ENCODE measurements at places on chromosomes 4 and X.

DNA sequence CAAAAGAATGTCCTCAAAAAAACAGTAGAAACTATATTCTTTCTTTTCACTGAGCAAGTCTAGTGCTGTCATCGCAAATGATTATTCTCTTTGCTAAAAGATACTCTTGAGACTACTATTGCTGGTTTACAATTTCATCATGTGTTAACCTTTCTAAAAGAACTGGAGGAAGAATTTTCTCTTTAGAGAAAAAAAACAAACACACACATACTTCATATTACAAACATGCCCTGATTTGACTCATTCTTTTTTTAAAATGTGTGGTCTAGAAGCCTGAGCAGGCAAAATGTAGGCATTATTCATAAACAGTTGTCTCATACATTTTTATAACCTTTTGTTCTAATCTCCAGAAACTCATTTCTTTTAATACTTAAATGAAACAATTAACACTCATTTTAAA is 60.6 kb upstream of the FAT4 start:
- peak; percentile 45 for DNase-seq

DNA sequence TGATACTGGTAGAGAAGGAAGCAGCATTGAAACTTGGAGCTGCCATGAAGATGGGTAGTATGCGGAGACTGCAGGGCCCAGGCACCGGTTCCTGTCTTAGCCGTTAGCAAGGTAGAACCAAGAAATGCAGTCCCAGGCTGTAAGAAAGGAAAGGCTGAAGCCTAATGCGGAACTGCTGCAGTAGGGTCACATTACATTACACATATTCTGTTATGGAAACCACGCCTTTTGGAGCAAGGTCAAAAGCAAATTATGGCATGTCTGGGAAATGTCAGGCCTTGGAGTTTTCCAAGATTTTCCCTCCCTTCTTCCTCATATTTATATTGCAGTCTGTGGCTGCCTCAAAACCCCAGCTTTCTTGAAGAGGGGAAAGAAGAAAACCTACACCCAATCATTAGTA is 204.8 kb upstream of the RASGEF1B start:
- no peak for DNase-seq

DNA sequence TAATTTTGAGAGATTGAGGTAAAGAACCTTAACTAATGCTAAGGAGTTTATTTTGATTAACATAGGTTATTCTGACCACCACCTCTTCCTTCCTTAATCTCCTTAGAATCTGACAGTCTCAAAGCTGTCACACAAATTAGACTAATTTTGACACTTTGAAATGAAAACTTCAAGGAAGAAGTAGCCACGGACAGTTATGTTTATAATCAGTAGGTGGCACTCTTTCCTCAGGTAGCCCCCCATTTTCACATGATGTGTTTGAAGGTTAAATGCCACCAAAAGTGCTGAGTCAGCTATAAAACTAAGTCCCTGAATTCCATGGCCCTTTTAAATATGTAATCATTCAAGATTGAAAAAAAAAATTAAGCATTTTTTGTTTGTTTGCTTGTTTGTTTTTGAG is 22.4 kb downstream of the TMEM33 start:
- no peak for DNase-seq

DNA sequence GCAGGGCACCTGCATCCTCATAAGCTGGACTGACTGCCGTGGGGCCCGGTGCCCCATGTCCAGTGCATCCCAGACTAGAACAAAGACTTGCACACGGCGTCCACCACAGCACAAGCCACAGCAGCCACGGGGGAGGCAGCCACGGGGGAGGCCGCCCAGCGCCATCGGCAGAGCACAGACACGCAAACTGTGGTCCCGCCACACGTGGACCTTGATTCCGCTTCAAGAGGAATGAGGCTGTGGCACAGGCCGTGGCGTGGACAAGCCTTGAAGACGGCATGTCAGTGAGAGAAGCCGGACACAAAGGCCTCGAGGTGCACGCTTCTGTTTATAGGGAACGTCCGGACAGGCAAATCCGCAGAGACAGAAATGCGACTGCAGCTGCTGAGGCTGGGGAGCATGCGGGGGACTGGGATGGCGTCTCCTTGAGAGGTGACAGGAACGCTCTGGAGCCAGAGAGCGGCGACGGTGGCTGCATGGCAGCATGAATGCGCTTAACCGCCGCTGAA is 10.1 kb upstream of the CPLX1 start:
- no peak for DNase-seq

DNA sequence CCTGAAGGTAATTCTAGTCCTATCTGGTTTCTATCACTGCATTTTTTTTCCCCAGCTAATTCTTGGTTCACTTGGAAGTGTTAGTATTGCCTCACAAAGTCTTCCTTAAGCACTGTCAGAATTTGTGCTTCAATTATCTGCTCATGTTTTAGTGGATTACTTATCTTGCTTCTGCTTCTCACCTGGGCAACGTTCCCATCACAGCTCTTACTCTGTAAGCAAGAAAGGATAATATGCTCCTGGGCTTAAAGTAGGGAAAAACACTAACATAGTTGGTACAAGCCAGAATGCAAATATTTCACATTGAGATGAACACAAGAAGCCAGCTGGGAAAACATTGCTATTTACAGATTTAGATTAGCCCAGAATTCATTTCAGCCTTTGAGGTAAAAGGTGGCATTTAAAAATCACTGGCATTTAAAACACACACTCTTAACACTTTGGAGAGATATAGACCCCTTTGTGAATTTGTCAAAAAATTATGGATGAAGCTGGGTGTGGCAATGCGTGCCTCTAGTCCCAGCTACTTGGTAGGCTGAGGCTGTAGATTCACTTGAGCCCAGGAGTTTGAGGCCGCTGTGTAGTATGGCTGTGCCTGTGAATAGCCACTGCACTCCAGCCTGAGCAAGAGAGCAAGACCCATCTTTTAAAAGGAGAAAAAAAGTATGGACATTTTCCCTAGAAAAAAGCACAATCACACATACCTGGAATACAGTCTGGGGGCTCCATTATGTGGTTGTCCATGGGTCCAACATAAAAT is 6.6 kb upstream of the PTPN13 start:
- DNase-seq: no peak

DNA sequence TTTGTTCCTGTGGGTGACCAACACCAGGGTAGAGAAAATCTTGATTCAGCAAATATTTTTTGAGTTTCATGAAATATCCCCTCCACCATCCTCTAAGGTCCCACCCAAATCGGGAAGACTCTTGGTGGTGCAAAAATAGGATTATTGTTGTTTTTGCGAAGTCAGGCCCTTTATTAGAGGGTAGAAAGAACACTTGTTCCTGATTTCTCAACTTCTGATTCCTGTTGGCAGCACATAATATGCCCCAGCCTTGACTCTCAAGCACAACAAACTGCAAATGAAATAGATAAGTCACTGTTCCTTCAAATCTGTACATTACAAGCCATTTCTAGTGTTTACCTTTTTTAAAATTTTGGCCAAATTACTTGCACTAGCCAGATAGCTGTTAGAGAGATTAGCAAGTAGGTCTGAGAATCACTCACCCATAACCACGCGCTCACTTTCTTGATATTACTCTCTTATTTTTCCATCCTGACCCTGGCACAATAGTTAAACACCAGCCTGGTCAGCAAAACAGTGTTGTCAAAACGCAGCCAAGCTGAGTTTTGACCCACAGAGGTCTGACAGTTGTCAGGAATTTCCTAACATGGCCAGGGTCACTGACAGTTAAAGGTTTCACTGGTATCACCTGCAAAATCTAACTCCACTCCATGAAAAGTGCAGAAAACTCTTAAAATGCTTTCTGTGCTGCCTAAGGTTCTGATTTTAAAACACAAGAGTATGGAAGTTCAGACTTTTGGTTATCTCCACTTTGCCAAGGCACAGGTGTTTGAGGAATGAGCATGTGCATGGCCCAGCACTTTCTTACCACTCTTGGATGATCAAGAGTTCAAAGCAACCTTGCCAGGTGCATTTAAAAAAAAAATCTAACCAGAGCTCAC is 69.8 kb downstream of the RBM47 start:
- DNase-seq: no peak

DNA sequence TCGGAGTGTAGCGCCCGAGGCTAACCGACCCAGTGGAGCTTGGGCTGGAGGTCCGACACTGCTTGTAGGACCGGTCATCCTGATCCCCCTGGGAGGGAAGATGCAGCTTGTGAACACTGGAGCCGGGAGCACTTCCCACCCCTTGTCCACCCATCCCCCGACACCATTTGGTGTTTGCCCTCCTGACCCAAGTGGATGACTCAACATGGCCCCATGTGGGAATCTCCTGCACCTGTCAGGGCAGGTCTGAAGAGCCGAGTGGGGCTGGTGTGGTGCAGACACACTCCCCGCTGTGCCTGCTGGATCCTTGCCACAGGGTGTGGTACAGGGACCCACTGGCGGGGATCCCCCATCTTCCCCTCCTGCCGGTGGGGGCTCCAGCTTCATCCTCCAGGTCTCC is 90.0 kb upstream of the AFAP1 start:
- no peak for DNase-seq

- no peak for DNase-seq
These were observed 27.8 kb downstream of the FRYL start for GRCh38 chr4:48752246-48752645.

- no peak for DNase-seq
These were observed 58.6 kb upstream of the ALB start for GRCh38 chr4:73345399-73345975.

DNA sequence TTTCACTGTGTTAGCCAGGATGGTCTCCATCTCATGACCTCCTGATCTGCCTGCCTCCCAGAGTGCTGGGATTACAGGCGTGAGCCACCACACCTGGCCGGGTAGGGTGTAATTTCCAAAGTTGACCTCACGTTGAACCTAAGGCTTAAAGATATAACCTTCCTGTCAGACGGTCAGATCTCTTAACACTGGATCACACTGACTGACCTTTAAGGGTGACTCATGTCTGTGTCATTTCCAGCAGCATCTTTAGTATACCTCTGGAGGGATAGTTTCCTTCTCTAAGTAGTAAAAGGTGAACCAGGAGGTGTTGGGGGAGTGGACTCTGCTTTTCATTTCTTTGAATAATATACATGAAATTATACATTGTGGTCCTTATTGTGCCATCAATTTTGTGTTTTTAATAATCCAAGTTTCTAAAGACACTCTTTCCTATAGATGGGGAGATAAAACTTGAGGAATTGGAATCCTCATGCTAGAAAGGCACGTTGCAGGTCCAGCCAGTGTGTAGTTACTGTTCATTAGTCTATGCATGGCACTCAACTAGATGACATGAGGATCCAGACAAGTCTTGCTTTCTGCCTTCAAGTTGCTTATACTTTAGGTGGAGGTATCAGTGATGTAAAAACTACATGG is 45.7 kb downstream of the ARHGAP10 start:
- DNase-seq: no peak

DNA sequence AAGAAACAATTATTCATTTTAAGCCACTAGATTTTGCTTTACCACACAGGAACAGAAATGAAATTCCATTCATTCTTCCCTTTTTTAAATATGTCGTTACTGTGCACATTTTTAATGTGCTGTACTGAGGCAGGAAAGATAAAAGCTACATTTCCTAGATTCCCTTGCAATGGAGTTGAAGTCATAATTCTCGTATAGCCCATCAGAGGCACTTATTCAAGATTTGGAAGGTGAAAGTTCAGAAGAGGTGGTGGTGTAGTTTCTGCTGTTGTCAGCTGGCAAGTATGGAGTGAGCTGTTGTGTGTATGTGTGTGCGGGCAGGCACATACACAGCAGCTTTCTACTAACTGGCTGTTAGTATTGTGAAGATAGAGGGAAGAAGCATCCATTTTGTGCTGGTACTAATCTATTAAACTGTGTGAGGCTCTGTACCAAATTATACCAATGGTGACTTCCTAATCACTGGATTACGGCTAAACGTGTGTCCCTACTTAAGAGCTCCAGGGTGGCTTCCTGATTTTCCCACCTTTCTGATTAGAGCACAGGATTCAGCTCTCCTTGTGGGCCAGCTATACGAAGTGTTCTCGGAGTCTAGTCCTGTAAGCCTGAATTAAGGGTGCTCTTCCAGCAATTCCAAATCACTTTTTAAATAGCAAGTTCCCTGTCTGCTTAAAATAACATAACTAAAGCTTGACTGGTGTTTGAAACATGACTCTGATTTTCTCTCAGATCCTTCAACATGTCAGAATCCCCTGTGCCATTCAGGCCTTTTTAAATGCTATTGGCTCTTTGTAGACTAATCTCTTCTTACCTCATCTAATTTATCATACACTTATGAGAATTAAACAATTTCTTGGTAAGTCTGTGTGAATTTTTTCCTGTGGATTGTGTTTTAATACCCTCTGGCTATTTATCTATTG is 43.8 kb downstream of the PDS5A start:
- peak; percentile 17 for DNase-seq

GRCh38 chr4:146132445-146132844 is 43.1 kb upstream of the LSM6 start:
- no peak for DNase-seq

DNA sequence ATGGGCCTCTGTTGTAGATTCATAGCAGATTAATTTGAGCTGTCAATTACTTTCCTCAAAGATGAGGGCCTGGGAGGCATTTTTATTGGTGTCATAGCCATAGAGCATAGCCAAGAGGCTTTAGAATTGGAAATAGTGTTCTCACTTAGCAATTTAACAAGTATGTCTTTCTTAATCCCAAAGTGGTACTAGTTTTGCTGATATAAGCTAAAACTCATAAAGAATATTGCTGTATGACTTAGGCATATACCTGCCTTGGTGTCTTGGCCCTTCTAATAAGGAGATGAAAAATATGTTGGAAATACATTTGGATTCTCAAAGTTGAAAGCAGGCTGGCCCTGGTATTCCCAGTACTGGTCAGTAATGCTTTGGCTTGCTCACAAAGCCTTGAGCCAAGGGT is 221.5 kb upstream of the CXCL13 start:
- DNase-seq: no peak

DNA sequence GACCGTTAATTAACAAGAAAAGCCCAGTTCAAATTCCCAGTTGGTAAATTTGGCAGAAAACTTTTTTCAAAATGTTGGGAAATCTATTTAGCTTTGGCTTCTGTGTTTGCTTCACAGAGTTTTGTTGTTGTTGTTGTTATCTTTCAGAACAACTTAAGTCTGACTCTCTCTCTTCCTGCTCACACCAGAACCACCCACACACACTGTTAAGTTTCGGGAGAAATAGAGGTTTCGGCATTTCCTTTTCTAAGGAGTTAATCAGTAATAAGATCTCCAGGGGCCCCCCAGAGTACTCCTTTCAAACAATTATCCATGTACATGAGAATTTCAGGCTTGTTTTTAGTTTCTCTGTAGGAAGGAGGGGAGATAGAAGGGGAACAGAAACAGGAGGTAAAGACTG is 106.2 kb upstream of the PTCHD1 start:
- DNase-seq: no peak

DNA sequence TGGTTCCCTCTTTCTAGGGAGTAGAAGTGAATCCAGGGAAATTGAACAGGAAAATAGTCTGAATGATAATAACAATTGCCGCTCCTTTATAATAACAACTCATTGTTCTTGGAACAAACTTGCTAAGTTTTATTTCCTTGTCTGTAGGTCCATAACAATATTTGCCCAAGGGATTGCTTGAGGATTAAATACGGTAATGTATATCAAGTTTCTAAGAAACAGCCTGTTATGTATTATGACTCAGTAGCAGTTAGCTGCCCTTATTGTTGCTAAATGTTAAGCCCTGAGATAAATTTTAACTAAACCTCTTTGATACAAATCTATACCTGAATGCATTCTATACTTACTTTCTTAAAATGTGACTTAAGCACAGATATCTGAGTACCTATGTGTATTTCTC is 215.9 kb upstream of the AADAT start:
- no peak for DNase-seq

Data from brain pericyte (primary cell).